ENCODE measurements at places on chromosomes 6 and 20.

- DNase-seq, result peak; percentile 83
These were observed 22.8 kb downstream of the SRSF3 start for GRCh38 chr6:36616893-36617521.

- no peak for DNase-seq
These were observed 8.9 kb upstream of the TCP11 start for GRCh38 chr6:35149891-35150566.

- no peak for DNase-seq
These were observed 5.4 kb downstream of the LY86 start for GRCh38 chr6:6593867-6594468.

DNA sequence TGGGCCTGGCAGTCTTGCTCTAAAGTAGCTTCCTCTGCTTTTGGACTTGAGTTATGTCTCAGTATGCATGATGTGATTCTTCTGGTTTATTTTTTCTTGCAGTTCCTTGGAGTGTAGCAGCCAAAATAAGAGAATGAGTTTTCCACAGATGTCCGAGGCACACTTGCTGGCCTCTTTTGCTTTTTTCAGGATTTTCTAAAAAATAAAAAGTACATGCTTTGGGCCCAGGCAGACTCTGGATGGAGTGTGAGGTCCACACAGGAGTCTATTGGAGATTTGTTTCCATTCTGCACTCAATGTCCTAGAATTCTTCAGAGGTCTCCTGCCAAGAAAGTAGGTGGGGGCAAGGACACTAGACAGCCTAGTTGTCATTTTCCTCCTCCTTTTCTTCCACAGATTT is 477.6 kb downstream of the EPM2A start:
- no peak for DNase-seq

All from psoas muscle (tissue), 8 donors.